Stimulated activated CD4-positive, alpha-beta T cell treated with anti-CD3 and anti-CD28 coated beads, Interleukin-4, amount 100 ng/mL, for 24 hours (primary cell): ENCODE measurements at places on chromosomes 4 and X.

- no peak for DNase-seq
Measured at GRCh38 chrX:146481735-146482134, 327.8 kb upstream of the CXorf51B start.

- no peak for DNase-seq
Measured at GRCh38 chr4:41512136-41512535, 25.8 kb upstream of the LIMCH1 start.

- DNase-seq: no peak
Measured at GRCh38 chr4:7432531-7433375, 2.0 kb downstream of the PSAPL1 start.

DNA sequence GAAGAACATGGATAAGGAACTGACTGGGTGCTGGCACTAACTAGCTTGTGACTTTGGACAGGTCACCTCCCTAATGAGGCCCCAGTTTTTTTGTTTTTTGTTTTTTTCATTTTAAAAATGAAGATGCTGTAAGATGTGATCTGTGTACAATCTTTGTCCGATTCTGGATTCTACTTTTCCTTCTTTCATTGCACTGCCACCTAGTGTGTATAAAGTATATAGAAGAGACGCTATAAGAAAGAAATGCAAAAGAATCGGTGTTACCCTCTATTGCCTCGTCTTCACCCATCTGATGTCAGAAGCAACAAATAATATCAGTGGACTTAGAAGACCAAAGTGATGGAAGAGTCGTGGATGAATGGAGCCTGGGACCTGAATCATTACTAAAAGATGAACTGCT is 58.6 kb upstream of the P2RY10 start:
- DNase-seq: no peak

- no peak for DNase-seq
Measured at GRCh38 chr4:80225595-80225994, 28.3 kb downstream of the PRDM8 start.

GRCh38 chr4:42954963-42955669 is 62.6 kb downstream of the GRXCR1 start:
- DNase-seq: no peak

GRCh38 chr4:42278709-42279324 is 118.5 kb upstream of the SHISA3 start:
- DNase-seq: no peak

GRCh38 chrX:37763400-37763799 is 16.5 kb upstream of the CYBB start:
- DNase-seq: no peak
